NCI-H82 (cell line): ENCODE measurements at places on chromosomes 11 and 22.
A peak's percentile ranks its signal among the peaks of the same experiment; 100 is the strongest.

- peak; percentile 1 for DNase-seq
Measured at GRCh38 chr11:43833657-43834073, 47.0 kb upstream of the ALKBH3 start.

- DNase-seq, result no peak
Measured at GRCh38 chr22:48819961-48820360, 1007.7 kb downstream of the BRD1 start.

- peak; percentile 68 for DNase-seq
Measured at GRCh38 chr11:17391493-17392355, 3.3 kb upstream of the KCNJ11 start.

DNA sequence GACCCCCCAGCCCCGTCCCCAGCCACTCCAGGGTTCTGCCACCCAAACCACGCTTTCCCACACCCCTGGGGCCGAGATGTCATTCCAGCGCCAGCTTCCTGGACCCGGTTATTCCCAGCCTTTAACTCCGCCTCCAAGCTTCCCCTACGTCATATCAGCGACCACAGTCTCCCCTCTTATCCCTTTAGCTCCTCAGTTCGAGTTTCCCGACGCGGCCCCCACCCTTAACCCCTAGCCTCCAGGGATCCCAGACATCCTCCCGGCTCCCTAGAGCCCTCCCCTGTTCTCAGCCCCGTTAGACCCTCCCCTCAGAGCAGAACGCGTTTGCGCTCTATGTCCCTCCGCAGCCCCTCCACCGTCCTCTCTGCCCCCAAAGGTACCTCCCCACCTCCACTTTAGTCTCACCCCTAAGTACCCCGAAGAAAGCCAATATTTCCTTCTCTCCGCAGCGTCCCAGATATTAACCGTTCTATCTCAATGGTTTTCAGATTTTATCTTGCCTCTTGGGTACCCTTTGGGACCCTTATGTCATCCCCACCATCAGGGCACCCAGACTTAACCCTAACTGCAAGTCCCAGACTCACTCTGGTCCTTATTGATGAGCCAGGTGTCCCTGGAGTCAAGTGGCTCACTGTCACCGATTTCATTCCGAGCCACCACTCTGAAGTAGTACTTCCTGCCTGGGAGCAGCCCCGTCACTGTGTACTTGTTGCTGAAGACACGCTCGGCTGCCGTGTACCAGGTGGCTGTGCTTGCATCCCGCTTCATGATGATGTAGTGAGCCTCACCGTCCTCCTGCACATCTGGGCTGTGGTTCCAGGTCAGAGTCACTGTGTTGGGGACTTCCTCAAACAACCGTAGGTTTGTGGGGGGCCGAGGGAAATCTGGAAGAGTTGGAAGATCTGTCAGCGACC lies 8.0 kb downstream of the TMEM86A start:
- DNase-seq, result peak; percentile 63

- DNase-seq, result no peak
Measured at GRCh38 chr11:110798201-110798900, 86.1 kb upstream of the ARHGAP20 start.

GRCh38 chr11:61307354-61307753 lies 12.2 kb upstream of the VWCE start:
- DNase-seq, result no peak
